IMR-90 (cell line): ENCODE measurements at places on chromosomes 1 and 21. TPM values are rescaled to one million over a fixed set of nuclear protein-coding genes. Genes with fewer than 3 reads are reported as not detected.
A peak's percentile ranks its signal among the peaks of the same experiment; 100 is the strongest.

GRCh38 chr1:155970531-155971167 lies 7.7 kb downstream of the ARHGEF2 start:
- peaks cover 60% of the 10 kb centered on the region for H3K4me1 ChIP-seq
- peaks cover 58% of the 10 kb centered on the region for H3K36me3 ChIP-seq
- no peaks in the 10 kb centered on the region for H3K27me3 ChIP-seq
- peak; percentile 88 for DNase-seq

DNA sequence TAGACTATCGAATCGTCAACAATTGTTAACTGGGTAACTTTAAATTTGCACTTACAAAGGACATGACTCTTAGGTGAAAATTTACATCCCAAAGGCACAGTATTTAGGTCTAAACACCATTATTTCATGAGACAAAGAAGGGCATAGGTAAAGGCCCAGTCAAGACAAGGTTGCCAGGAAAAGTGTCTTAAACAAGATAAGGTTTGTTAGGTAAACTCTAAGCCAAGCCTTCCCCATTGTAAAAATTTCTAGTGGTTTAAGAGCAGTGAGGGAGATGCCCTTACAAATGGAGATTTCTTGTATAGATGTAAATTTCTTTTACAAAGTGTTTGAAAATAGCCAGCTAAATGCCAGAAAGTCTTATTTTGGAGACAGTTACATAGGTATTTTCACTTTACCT lies 36.9 kb upstream of the FNBP1L start:
- H3K4me3 ChIP-seq = no peak overlapping the region
- H3K4me1 ChIP-seq = no peaks in the 10 kb centered on the region
- no peak overlapping the region for H3K27ac ChIP-seq
- DNase-seq = no peak
- no peaks in the 10 kb centered on the region for H3K36me3 ChIP-seq

DNA sequence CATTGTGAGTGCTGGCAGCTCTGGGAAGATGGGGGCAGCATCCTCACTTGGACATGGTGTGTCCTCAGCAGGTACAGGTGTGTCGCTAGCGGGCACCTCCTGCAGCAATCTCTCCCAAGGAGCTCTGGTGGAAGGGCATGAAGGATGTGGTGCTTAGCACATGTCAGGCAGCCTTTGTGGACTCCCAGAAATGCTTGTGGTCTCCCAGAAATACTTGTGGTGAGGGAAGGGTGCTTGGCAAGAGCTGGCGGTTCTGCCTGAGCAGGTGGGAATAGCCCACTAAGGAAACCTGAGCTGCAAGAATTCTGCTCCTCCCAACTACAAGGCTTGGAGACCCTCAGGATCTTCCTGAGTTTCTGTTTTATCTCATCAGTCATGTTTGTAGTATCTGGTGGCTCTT lies 371.6 kb downstream of the PRDM2 start:
- DNase-seq = no peak
- H3K4me3 ChIP-seq = no peak overlapping the region
- no peaks in the 10 kb centered on the region for H3K27me3 ChIP-seq

- DNase-seq = peak; percentile 60
- peak overlapping the region; percentile 81 for H3K27ac ChIP-seq
- H3K36me3 ChIP-seq = no peaks in the 10 kb centered on the region; the same call in 1 of the 2 replicates
- no peaks in the 10 kb centered on the region for H3K27me3 ChIP-seq
- H3K4me3 ChIP-seq = no peak overlapping the region
Observed at GRCh38 chr1:89911191-89911991, 83.5 kb upstream of the ZNF326 start.

- no peaks in the 10 kb centered on the region for H3K27me3 ChIP-seq
- no peak overlapping the region for H3K27ac ChIP-seq
- H3K36me3 ChIP-seq = no peaks in the 10 kb centered on the region
- DNase-seq = no peak
- no peaks in the 10 kb centered on the region for H3K4me1 ChIP-seq
- no peak overlapping the region for H3K4me3 ChIP-seq
Observed at GRCh38 chr21:30434033-30434631, 4.1 kb downstream of the KRTAP13-4 start.

GRCh38 chr1:3193811-3194210 lies 124.8 kb downstream of the PRDM16 start:
- no peak overlapping the region for H3K4me3 ChIP-seq
- H3K27ac ChIP-seq = no peak overlapping the region
- H3K27me3 ChIP-seq = no peaks in the 10 kb centered on the region
- no peak for DNase-seq

DNA sequence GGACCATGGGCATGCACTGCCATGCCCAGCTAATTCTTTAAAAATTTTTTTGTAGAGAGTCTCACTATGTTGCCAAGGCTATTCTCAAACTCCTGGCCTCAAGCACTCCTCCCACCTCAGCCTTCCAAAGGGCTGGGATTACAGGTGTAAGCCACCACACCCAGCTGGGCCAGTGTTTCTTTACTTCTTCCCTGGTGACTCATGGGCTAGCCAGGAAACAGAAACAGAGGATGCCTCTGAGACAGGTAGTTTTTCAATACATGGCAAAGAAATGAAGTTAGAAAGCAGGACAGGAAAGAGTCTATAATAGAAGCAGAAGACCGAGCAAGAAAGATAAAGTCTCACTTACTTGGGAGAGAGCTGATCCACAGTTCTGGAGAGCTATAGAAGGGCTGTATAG lies 7.6 kb upstream of the C1orf74 start:
- H3K36me3 ChIP-seq = no peaks in the 10 kb centered on the region
- DNase-seq = no peak
- peaks cover 6% of the 10 kb centered on the region; the same call in 1 of the 2 replicates for H3K27me3 ChIP-seq
- H3K4me3 ChIP-seq = no peak overlapping the region

- DNase-seq = no peak
- no peaks in the 10 kb centered on the region for H3K27me3 ChIP-seq
- H3K36me3 ChIP-seq = no peaks in the 10 kb centered on the region
- H3K4me3 ChIP-seq = no peak overlapping the region
- peaks cover 4% of the 10 kb centered on the region for H3K4me1 ChIP-seq
- no peak overlapping the region for H3K27ac ChIP-seq
Observed at GRCh38 chr21:29230551-29231261, 68.0 kb upstream of the BACH1 start.

- H3K4me1 ChIP-seq = peaks cover 2% of the 10 kb centered on the region; the same call in 1 of the 2 replicates
- DNase-seq = no peak
- no peaks in the 10 kb centered on the region for H3K36me3 ChIP-seq
- no peak overlapping the region for H3K4me3 ChIP-seq
Observed at GRCh38 chr21:38937844-38938243, 132.1 kb downstream of the ETS2 start.

DNA sequence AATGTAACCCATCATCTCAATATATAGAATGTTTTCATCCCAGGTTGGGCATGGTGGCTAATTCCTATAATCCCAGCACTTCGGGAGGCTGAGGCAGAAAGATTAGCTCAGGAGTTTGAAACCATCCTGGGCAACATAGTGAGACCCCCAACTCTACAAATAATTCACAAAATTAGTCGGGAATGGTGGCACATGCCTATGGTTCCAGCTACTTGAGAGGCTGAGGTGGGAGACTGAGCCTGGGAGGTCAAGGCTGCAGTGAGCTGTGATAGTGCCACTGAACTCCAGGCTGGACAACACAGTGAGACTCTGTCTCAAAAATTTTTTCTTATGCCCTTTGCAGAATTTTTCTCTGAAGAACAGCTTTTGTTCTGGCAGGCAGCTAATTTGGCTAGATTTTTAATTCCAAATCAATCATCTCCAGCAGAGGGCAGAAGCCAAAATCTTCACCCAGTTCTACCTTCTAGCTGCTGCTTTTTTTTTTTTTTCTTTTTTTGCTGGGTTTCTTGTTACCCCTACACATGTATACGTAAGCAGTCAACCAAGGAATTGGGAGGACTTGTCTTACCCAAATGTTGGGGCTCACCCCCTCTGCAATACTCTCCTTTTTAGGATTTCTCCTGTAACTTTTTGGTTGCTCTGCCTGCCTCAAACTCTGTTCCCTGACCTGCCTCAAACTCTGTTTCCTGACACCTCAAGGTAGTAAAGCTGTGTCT lies 2.7 kb upstream of the RAD54L start:
- H3K27me3 ChIP-seq = no peaks in the 10 kb centered on the region
- no peak overlapping the region for H3K27ac ChIP-seq
- no peaks in the 10 kb centered on the region for H3K36me3 ChIP-seq
- peak; percentile 5 for DNase-seq
- H3K4me1 ChIP-seq = peaks cover 3% of the 10 kb centered on the region; the same call in 1 of the 2 replicates

- H3K27ac ChIP-seq = no peak overlapping the region
- H3K4me1 ChIP-seq = peaks cover 21% of the 10 kb centered on the region
- no peak for DNase-seq
Observed at GRCh38 chr1:51641096-51641495, 24.2 kb downstream of the OSBPL9 start.

DNA sequence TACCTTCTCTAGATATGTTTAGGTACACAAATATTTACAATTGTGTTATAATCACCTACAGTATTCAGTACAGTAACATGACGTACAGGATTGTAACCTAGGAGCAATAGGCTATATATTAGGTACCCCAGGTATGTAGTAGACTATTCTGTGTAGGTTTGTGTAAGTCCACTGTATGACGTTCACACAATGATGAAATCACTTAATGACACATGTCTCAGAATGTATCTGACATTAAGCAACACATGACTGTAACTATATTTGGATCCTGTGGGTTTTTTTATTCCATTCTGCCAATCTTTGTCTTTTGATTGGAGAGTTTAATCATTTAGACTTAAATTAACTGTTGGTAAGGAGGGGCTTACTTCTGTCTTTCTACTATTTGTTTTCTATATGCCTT lies 52.1 kb downstream of the STYXL2 start:
- H3K27ac ChIP-seq = no peak overlapping the region
- H3K36me3 ChIP-seq = no peaks in the 10 kb centered on the region
- no peaks in the 10 kb centered on the region for H3K4me1 ChIP-seq

- peak overlapping the region; percentile 83 for H3K27ac ChIP-seq
- peaks cover 8% of the 10 kb centered on the region for H3K36me3 ChIP-seq
- no peaks in the 10 kb centered on the region for H3K4me1 ChIP-seq
- H3K27me3 ChIP-seq = no peaks in the 10 kb centered on the region
- DNase-seq = no peak
- H3K4me3 ChIP-seq = peak overlapping the region; percentile 58
Observed at GRCh38 chr1:113903501-113904292, 902 bp downstream of the AP4B1 start.

DNA sequence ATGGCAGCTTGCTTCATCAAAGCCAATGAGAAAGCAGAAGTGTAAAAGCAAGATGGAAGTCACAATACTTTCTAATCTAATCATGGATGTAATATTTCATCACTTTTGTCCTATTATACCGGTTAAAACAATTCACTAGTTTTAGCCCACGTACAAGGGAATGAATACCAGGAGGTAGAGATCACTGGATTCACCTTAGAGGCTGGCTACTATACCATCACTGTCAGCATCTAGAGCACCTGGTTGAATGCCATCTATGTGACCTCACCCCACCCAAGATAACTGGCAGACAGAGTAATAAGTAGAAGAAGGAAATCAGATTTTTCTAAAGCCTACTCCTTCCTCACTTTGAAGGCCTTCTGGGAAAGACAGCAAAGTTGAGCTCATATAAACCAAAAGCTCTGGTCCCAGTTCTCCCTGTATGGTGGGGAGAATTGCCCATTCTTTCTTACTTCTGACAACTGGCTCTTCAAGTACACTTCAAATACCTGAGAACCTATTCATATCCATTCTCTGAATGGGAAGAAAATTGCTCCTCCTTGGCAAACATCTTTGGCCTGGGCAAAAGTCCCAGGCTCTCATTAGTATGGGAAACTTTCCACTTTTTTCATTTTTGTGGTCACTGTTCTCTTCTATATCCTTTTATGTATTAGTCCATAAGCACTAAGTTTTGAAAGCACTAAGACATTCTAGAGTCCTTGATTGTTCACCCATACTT lies 24.8 kb downstream of the HSD3B1 start:
- no peaks in the 10 kb centered on the region for H3K36me3 ChIP-seq
- no peaks in the 10 kb centered on the region; the same call in 1 of the 2 replicates for H3K27me3 ChIP-seq
- no peak for DNase-seq
- no peaks in the 10 kb centered on the region for H3K4me1 ChIP-seq

DNA sequence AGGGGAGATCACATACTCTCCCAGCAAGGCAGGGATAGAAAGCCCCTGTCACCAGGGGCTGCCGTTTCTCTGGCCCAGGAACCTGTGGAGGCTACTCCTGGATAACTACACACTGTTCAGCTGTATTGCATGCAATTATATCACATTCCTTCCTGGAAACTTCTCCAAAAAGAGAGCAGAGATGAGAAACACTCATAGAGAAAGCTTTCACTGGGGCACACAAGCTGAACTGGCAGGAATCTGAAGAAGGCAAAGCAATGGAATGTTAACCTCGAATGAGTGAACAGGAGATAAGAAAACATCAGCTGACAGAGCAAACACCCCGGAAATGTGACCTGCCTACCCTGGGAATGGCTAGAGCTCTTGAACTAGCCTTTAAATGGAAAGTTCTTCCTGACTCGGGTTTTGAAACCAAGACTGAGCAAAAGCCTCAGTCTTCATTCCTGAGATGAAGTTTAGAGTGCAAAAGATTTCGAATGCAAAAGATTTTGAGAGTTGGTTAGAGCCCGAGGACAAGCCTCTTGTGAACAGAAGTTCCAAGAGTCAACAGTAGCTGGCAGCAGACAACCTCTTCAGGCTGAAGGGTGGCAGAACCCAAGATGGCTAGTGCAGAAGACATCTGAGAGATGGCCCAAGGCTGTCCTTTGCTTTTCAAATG lies 32.3 kb downstream of the CCN1 start:
- H3K27me3 ChIP-seq = no peaks in the 10 kb centered on the region
- peaks cover 30% of the 10 kb centered on the region for H3K4me1 ChIP-seq
- H3K27ac ChIP-seq = peak overlapping the region; percentile 89
- H3K36me3 ChIP-seq = no peaks in the 10 kb centered on the region

- no peaks in the 10 kb centered on the region for H3K27me3 ChIP-seq
- no peaks in the 10 kb centered on the region for H3K4me1 ChIP-seq
- H3K4me3 ChIP-seq = no peak overlapping the region
- DNase-seq = no peak
- H3K36me3 ChIP-seq = no peaks in the 10 kb centered on the region
Observed at GRCh38 chr1:106659490-106660244, 396.8 kb upstream of the PRMT6 start.

- H3K27ac ChIP-seq = peak within 1 kb of the TSS; percentile 85
- H3K4me3 ChIP-seq = peak within 1 kb of the TSS; percentile 94
- DNase-seq = no peak
- peaks cover 5% of the 10 kb centered on the region for H3K36me3 ChIP-seq
- no peaks in the 10 kb centered on the region for H3K27me3 ChIP-seq
Observed at GRCh38 chr1:162561616-162562469, at the start of gene UAP1. TSS of gene UAP1 (plus strand) at chr1:162561722. CDS start at chr1:162566069, 4,347 bp downstream.

- no peaks in the 10 kb centered on the region for H3K36me3 ChIP-seq
- H3K27ac ChIP-seq = no peak overlapping the region
- no peak for DNase-seq
- H3K4me1 ChIP-seq = no peaks in the 10 kb centered on the region
Observed at GRCh38 chr21:26747216-26747615, 98.0 kb downstream of the ADAMTS1 start.

GRCh38 chr1:242243472-242243871 lies 244.6 kb upstream of the MAP1LC3C start:
- no peak for DNase-seq
- no peaks in the 10 kb centered on the region for H3K36me3 ChIP-seq
- no peaks in the 10 kb centered on the region for H3K27me3 ChIP-seq

LRRC38 gene
- not detected in 2 replicates for total RNA-seq

PAPPA2 gene
- total RNA-seq = 0.18 and 0.28 TPM in 2 replicates

ZMYND12 gene
- under 0.01 TPM in 1 of 2 replicates, not detected in the other for total RNA-seq

GALE gene
- 28.3 and 31.7 TPM in 2 replicates for total RNA-seq

TMEM54 gene
- total RNA-seq = 25.5 and 33.1 TPM in 2 replicates

GNG4 gene
- total RNA-seq = 0.18 and 0.28 TPM in 2 replicates

C1orf53 gene
- total RNA-seq = 4.2 and 4.8 TPM in 2 replicates

CD52 gene
- total RNA-seq = not detected in 2 replicates

USH2A gene
- under 0.01 TPM in 2 replicates for total RNA-seq

RNF11 gene
- total RNA-seq = 63.3 and 119 TPM in 2 replicates

PYCR2 gene
- total RNA-seq = 31.4 and 34.4 TPM in 2 replicates

TEX38 gene
- not detected in 2 replicates for total RNA-seq
